KG1 (cell line): ENCODE measurements at places on chromosomes 11 and 22.

DNA sequence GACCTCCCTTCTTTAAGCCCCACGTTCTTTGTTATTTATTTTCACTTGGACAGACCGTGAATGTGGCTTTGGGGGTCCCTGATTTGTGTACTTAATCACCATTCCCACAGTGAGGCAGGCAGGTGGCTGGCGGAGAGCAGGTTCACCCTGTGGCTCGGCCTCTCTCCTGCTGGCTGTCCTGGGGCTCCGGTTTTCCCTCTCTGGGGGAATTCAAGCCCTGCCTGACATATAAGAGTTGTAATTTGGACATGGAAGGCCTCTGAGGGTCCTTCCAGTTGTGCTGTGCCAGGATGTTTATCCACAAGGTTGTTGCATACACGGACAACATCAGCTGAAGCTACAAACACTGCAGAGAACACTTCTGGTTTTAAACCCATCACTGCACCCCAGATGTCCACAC lies 824.5 kb downstream of the TBC1D22A start:
- no peak for DNase-seq

DNA sequence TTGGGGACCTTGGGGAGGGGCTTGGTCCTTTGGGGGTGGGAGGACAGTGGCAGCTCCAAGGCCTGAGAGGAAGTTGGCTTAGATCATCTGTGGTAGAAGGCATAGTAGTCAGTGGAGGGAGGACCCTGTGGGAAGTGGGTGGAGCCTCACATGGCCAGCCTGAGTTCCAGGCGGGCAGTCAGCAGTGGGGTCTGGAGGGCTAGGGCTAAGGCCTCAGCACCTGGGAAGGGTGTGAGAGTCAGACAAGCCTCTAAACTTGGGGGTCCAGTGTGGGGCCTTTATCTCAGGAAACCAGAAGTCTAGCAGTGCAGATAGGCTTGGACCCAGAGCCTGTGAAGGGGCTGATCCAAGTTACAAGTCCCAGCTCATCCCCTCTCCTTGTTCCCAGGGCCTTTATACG lies 4.0 kb downstream of the NLRX1 start:
- DNase-seq = no peak

DNA sequence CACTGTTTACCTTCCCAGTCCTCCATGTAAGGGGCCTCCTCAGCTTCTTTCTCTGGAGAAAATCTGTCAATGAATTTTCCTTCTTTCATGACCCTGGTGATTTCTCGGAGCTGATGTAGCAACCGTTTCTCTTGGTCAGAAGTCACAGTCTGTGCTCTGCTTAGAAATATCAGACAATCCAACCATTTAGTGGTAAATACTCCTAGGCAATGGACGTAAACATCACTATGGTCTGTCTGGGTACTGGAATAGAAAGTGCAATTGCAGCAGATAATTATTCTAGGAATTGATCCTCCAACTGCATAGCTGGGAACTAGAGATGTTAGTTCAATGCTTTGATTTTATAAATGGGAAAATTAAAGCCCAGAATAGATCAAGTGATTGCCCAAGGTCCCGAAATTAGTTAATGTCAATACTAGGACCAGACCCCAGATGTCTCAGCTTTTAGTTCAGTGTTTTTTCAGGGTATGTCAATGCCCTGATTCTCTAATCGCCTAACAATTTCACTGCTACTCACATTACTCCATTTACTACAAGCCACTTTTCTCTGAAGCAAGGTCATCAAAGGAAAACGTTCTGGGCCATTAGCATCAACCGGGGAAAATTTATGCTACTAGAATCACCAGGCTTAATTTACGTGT lies 42.1 kb downstream of the RIC3 start:
- DNase-seq = no peak

GRCh38 chr11:60941371-60942119 lies 10.4 kb downstream of the SLC15A3 start:
- DNase-seq = no peak

DNA sequence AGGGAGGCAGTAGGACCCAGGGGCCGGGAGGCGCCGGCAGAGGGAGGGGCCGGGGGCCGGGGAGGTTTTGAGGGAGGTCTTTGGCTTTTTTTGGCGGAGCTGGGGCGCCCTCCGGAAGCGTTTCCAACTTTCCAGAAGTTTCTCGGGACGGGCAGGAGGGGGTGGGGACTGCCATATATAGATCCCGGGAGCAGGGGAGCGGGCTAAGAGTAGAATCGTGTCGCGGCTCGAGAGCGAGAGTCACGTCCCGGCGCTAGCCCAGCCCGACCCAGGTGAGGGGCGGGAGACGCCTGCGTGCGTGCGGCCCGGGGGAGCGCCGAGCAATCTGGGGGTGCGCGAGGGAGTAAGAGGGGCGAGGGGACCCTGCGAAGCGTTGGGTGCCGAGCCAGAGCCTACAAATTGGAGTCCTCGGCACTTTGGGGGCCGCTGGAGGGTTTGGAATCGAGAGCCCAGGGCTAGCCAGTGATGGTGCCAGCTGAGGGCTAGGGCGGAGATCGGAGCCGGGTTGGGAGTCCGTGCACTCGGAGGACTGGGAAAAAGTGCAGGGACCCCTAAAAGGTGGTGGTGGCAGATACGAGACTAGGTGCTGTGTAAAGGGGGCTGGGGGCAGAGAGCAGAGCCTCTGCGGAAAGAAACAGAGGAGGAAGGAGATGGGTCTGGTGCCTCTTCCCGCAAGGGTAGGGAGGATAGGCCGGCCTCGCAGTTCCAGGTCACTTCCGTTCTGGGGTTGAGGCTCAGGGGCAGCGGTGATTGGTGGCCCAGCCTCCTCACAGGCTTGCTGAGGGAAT lies at the start of gene SERPINH1:
Gene SERPINH1, plus strand, starts transcription at position 206 of the 788 bp plus-strand sequence. CDS start 4,097 bp downstream, outside the sequence.
- peak; percentile 74 for DNase-seq

DNA sequence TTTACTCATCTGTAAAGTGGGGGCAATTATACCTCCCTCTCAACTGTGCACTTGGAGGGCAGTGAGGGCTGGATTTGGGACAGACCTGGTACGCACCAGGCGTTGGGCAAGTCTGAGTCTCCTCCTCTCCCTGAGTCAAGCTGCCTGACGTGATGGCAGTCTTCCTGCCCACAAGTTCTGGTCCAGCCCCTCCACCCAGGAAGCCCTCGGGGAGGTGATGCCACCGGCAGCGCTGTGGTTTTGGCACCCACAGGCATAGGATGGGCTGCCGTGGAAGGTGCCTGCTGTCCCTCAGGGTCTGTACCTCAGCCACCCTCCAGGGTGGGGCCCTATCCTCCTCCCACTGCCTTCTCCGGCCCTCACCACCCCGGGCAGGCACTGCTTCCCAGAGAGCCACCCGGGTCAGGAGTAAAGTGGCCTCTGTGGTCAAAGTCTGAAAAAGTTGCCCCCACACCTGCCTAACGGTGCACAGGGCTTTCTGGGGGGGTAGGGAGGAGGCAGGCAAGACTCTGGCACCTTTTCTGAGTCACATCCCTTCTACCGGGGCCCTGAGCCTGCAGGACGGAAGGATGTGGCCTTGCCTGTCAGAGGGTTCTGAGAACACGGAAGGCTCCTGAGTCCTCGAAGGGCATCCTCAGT lies 6.5 kb upstream of the APOBEC3H start:
- DNase-seq = peak; percentile 14

GRCh38 chr22:39435616-39436015 lies 21.2 kb upstream of the MGAT3 start:
- no peak for DNase-seq

DNA sequence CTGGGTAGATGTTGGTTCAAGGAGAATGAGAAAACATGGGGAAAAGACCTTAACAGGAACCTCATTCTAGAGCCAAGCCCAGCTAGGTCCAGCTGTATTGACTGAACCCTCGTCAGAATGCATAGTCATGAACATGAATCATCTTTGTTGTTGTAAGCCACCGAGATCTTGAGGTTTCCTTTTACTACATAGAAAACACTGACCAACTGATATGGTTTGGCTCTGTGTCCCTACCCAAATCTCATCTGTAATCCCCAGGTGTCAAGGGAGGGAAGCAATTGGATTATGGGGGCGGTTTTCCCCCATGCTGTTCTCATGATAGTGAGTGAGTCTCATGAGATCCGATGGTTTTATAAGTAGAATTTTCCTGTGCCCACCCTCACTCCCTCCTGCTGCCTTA lies 19.4 kb upstream of the PHOX2A start:
- DNase-seq = no peak

- DNase-seq = no peak
Measured at GRCh38 chr11:19077965-19078364, 17.4 kb upstream of the MRGPRX2 start.
